ENCODE measurements at places on chromosomes 5 and 9.

DNA sequence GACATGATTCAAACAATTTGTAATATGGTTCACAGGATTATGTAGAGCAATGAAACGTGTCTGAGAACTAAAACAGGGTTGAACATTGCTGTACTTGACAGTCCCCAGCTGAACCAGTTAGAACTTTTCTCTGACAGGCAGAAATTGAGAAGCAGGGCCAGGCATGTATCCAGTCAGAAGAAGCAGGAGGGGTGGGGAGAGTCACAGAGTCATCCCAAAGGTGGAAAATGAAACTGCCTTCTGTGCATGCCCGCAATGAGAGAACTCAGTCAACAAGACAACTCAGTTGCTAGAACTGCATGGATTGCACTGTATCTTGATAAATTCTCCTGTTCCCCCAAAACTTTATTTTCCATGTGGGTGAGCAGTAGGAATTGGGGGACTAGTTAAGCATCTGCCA lies 72.9 kb upstream of the PRLR start:
- DNase-seq = no peak

DNA sequence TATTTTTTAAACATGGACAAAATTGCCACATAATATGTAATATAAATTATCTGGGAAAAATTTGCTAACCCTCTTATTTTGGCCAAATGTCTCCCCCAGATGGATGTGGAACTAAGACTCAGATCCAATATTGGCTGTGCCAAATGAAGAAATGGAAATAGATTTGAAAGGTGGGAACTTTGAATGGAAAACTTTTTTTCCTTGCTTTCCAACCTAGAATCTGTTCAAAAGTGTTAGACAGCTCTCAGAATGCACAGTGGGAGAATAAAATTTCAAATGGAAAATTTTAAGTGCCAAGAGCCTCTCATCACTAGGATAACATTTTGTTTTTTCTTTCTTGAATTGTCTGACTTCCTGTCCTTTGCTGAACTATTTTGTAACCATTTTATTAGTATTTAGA lies 142.6 kb upstream of the GAS1 start:
- DNase-seq = no peak

DNA sequence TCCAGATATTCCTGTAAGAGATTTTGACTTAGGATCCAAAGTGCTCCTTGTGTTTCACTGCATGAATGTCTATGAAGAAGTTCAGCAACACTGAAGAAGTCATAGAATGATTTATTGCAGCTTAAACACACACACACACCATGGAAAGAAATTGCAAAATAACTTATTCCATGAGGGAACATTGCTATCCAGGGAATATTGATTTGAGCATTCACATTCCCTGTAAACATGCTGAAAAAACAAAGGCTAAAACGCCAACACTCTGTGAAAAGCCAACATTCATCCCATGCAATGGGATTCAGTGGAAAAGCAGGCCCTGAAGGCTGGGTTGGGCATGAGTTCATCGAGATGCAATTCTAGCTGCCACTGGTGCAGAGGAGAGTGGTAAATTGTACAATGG lies 109.6 kb upstream of the CXCL14 start:
- DNase-seq = no peak

GRCh38 chr5:82511134-82511533 lies 233.0 kb upstream of the RPS23 start:
- no peak for DNase-seq

DNA sequence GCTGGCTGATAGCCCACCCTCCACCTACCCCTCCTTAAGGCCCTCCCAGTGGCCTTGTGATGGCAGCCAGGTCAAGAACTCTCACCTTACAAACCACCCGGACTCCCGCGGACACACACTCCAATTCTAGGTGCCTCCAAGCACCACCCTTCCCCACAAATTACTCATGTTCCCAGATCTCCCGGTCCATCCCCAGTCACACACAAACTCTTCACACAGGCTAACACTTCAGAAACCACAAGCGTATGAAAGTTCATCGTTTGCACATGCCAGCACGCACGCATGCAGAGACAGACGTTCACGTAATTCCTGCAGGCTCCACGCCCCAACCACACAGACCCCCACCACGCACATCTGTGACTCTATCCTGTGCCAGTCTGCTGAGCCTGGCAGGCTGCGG lies 18.0 kb downstream of the NR5A1 start:
- DNase-seq = no peak

DNA sequence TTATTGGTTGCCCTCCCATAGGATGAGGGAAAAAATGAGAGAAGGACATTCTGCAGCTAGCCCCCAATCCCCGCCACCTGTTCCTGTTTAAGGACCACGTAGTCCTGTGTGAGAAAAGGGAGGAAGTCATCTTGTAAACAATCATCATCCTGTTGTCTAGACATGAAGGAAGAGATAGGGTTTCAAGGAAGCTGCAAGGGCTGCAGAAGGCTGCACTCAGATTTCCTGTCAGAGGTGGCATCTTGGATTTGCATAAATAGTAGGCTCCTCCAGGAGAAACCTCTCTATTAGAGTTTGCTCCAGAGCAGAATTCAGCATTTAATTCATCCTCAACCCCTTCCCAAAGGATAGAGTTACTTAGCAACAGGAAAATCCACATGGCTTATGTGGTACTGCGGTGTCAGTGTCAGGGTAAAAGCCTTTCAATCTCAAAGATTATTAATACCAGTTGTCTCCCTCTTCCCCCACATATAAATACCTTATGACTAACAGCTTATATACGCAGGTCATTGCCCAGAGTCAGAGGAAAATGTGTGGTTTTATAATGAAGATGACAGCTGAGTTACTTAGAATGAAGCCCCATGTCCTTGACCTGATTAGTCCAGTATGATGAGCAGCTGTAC lies 4.6 kb upstream of the DNAJC18 start:
- no peak for DNase-seq

- no peak for DNase-seq
Measured at GRCh38 chr5:32042551-32042961, 131.6 kb downstream of the GOLPH3 start.

- DNase-seq = no peak
Measured at GRCh38 chr9:124844291-124844690, 9.0 kb upstream of the WDR38 start.
